ENCODE measurements at places on chromosomes 2 and 18. TPM values are rescaled to one million over a fixed set of nuclear protein-coding genes. Genes with fewer than 3 reads are reported as not detected.

GRCh38 chr18:62073461-62074281 is 113.2 kb downstream of the PIGN start:
- DNase-seq: no peak
- no peak overlapping the region for H3K4me3 ChIP-seq
- H3K36me3 ChIP-seq: peaks cover 23% of the 10 kb centered on the region
- no peaks in the 10 kb centered on the region for H3K4me1 ChIP-seq
- H3K27me3 ChIP-seq: no peaks in the 10 kb centered on the region
- no peak overlapping the region for H3K27ac ChIP-seq

DNA sequence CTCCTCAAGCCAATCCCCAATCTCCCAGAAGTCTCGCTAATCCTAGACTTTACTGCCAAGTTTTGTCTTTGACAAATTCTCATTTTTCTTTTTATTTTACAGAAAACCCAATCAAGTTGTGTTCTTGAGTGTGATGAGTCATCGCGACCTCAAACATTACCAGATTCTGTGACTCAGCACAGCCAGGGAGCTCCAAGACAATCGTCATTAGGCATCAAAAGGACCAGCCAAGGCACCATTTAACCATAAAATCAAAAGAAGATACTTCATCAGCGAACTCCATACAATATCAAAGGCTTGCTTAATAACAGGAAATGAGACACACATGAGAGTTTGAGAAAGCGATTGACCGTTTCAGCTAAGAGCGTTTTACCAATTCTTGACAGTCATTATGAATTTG is 146.2 kb upstream of the AGAP1 start:
- H3K27me3 ChIP-seq: peaks cover 21% of the 10 kb centered on the region
- DNase-seq: no peak
- H3K27ac ChIP-seq: no peak overlapping the region
- no peaks in the 10 kb centered on the region for H3K4me1 ChIP-seq
- no peaks in the 10 kb centered on the region for H3K36me3 ChIP-seq

DNA sequence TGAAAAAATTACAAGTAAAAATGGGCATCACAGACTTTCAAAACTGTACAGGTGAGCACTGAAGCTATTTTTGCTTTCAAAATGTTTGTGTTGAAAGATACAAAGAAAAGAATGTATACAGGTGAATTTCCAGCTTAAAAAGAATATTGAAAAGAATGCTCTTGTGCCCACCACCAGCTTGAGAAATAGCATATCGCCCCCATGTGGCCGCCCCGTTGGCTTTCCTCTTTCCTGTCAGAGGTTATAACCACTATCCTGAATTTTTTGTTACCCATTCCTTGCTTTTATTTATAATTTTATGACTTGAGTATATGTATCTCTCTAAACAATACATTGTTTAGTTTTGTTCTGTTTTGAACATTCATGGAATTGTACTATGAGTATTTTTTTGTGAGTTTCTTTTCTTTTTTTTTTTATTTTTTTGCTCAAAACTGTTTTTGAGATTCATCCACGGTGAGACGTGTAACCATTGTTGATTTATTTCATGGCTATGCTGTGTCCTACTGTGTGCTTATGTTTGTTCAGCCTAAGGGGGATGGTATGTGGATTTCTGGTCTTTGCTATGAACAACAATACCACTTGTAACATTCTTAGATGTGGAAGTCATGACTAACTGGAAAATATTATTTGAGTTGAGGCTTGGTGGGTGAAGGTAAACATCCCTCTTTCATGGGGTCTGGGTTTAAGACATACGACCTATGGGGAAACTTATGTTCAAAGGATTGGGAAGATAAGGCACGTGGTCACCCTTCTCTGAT is 11.6 kb downstream of the TRPM8 start:
- H3K4me3 ChIP-seq: no peak overlapping the region
- H3K27ac ChIP-seq: no peak overlapping the region
- DNase-seq: no peak
- H3K4me1 ChIP-seq: no peaks in the 10 kb centered on the region

- no peak for DNase-seq
- H3K36me3 ChIP-seq: no peaks in the 10 kb centered on the region
- no peaks in the 10 kb centered on the region for H3K4me1 ChIP-seq
- H3K27ac ChIP-seq: no peak overlapping the region
- H3K4me3 ChIP-seq: no peak overlapping the region
These were observed 818.9 kb downstream of the CBLN2 start for GRCh38 chr18:71725256-71725655.

DNA sequence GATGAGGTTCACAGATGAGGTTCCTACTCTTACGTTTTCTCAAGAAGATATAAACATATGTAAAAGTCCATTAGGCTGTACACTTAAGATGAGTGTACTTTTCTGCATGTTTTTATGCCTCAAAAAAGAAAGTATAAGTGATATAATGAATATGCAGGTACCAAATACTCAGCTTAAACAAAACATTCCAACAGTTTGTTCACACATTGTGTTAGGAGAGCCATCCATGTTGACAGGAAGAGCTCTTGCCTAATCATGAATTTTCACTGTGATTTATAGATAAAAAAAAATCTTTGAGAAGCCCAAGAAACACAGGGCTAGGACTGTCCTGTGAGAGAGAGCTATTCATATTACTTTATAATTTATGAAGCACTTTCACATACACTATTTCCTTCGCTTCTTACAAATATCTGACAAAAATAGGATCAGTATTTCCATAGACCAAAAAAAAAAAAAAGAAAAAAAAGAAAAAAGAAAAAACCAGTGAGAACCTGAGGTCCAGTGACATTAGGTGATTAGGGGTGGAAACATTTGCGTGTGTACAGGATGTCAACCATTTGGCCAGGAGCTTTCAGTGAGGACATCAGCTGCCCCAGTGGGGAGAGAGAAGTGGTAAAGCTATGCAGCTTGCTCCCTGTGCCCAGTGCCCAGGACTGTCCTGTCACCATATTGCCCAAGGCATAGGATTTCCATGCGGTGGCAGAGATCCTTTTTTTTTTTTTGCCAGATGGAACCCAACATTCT is 38.7 kb downstream of the BUB1 start:
- H3K4me3 ChIP-seq: no peak overlapping the region
- no peaks in the 10 kb centered on the region for H3K27me3 ChIP-seq
- H3K4me1 ChIP-seq: no peaks in the 10 kb centered on the region
- DNase-seq: no peak

- H3K27me3 ChIP-seq: no peaks in the 10 kb centered on the region
- H3K27ac ChIP-seq: no peak overlapping the region
- H3K4me3 ChIP-seq: no peak overlapping the region
- H3K36me3 ChIP-seq: no peaks in the 10 kb centered on the region
- no peak for DNase-seq
These were observed 110.7 kb downstream of the LYPD1 start for GRCh38 chr2:132559326-132559725.

DNA sequence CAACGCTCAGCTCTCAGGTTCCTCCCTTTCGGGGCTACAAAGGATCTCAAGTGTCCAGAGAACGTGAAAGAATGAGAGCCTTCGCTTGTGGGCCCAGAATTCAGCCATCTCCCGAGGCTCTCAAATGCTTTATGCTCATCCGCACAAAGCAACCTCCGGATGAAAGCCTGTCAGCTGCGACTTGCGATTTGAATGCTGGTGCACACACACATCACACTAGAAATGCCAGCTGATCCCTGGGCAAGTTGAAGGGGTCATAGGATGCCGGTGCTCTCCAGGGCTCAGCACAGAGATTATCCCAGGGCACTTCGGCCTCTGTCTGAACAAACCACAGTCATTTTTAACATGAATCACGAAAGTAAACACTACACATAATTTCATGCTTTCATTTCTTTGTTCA is 141.8 kb upstream of the MYT1L start:
- H3K27ac ChIP-seq: no peak overlapping the region
- DNase-seq: no peak
- H3K27me3 ChIP-seq: peaks cover 3% of the 10 kb centered on the region

DNA sequence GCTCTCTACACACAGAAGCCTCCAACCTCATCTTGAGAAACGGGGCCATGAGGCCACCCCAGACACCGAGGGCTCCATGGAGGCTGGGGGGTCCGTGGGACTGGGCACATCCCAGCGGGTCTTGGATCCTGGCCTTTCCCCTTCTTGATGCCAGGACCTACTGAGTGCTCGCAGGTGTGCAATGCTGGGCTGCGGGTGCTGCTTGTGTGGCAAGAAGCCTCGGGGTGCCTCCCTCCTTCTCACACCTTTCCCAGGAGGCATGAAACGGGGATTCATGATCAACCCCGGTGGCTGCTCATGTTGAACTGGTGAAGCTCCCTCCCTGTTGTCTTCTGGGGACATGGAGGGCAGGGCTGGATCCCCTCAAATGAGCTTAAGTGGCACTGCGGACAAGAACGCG is 2.0 kb upstream of the BUB1 start:
- H3K4me1 ChIP-seq: peaks cover 10% of the 10 kb centered on the region
- no peak overlapping the region for H3K27ac ChIP-seq
- no peaks in the 10 kb centered on the region for H3K27me3 ChIP-seq
- no peaks in the 10 kb centered on the region for H3K36me3 ChIP-seq
- peak overlapping the region; percentile 99 for H3K4me3 ChIP-seq

DNA sequence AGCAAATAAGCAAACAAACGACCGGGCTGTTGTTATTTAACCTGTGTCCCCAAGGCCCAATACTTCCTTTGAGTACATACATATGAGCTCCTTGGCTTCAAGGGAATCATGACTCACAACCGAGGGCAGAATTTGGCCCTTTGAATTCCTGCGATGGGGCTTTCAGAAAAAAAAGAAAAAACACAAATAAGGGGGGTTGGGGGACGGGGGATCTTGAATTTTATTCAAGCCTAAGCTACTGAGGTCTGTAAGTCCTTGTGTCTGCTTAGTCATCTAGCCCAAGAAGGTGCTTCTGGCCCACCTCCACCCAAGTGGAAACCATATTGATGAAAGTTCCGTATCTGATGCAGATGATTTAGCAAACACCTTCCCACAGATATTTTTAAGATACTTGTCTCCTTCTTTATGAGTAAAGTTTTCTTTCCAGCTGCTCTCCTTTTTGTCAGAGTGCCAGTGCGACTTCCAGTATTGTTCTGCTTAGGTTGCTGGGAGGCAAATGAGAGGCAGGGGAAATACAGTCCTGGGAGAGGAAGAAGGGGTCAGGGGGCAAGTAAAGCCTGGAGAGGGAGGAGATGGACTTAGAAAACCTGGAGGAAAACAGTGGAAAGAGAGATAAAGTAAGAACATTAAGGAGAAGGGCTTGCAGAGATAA is 169.6 kb downstream of the ZEB2 start:
- no peak overlapping the region for H3K27ac ChIP-seq
- DNase-seq: no peak
- H3K4me1 ChIP-seq: no peaks in the 10 kb centered on the region

DNA sequence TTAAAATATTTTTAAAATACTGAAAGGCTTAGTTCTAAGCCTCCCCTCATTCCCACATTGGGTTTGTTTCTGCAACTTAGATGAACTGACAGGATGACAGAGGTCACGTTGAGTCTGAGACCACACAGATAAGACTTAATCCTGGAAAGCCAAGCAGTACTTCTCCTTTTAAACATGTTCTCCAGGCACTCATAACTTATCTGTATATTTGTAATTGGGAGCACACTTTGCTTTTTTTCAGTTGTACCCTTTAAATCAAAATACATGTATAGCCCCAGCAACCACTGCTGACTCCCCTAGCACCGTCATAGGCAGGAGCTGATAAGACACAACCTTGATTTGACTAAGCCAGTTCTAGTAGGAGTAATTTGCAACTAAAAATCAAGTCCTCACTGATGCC is 394.8 kb downstream of the PID1 start:
- H3K27ac ChIP-seq: no peak overlapping the region
- H3K4me3 ChIP-seq: no peak overlapping the region
- no peak for DNase-seq

DNA sequence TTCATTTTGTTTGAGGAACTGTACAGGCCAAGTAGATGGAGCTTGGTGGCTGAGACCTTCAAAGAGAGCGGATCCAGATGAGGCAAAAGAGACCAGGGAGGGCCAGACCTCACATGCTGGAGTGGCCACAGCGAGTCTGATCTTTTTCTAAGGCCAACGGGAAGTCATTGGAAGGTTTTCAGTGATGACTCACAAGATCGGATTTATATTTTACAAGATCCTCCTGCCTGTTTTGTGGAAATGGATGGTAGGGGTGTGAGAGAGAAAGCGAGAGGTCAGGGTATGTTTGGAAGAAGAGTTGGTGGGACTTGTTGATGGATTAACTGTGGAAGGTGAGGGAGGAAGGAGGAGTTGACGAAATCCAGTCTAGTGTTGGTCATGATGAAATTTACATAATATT is 44.6 kb upstream of the TUBA3D start:
- H3K4me1 ChIP-seq: peaks cover 3% of the 10 kb centered on the region
- no peak for DNase-seq
- H3K4me3 ChIP-seq: no peak overlapping the region
- H3K27ac ChIP-seq: no peak overlapping the region

DNA sequence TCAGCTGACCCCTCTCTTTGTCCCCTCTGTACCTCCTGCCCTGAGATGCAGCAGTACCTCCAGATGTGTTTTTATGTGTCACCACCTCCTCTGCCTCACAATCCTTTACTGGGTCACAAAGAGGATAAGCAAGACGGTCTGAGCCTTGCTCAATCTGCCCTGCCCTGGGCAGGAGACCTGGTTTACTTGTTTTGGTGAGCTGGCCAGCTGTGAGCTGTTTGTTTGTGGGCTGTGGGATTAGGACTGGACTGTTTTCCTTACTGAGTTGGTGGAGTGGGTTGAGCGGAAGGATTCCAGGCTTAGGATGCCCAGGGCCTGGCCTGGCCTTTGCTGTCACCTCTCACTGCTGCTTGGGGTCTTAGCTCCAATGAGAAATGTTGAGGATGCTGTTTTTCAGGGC is 299.5 kb downstream of the SRBD1 start:
- no peak overlapping the region for H3K27ac ChIP-seq
- DNase-seq: no peak
- H3K27me3 ChIP-seq: peaks cover 24% of the 10 kb centered on the region
- no peak overlapping the region for H3K4me3 ChIP-seq

DNA sequence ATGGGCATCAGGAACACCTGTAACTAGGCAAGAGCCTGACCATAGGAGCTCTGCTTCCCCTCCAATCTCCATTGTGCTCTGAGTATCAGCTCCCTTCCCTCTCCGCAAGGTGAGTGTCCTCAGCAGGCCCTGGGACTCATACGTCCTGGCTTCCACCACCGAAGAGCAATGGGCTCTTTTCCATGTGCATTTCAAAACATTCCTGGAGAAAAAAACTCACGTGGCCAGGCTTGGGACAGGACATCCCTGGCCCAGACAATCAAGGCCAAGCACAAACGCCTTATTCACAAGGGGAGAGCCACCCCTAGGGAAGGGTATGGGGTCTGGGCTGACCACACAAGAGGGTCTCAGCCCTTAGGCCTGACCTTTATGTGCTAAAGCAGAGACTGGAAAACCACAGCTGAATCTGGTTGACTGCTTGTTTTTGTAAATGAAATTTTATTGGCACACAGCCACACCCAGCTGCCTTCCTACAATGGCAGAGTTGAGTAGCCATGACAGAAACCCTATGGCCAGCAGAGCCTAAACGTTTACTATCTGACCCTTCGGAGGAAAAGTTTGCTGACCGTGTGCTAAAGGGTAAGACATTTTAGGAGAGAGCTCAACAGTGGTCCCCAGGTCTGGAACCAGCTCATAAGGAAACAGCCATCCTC is 175.7 kb upstream of the ARL4C start:
- H3K27ac ChIP-seq: no peak overlapping the region
- H3K4me1 ChIP-seq: no peaks in the 10 kb centered on the region
- DNase-seq: no peak

The C2orf80 gene
- not detected for total RNA-seq

The TFCP2L1 gene
- total RNA-seq: not detected

The CRYGD gene
- not detected for total RNA-seq

The COBLL1 gene
- total RNA-seq: 4.2 TPM

The GPR155 gene
- 23.9 TPM for total RNA-seq

The CYP26B1 gene
- total RNA-seq: not detected

The KCNG2 gene
- total RNA-seq: not detected

All from naive thymus-derived CD8-positive, alpha-beta T cell (primary cell).